ENCODE measurements at places on chromosomes 6 and 20.

- DNase-seq = no peak
These were observed 102.4 kb downstream of the F13A1 start for GRCh38 chr6:6217855-6218758.

DNA sequence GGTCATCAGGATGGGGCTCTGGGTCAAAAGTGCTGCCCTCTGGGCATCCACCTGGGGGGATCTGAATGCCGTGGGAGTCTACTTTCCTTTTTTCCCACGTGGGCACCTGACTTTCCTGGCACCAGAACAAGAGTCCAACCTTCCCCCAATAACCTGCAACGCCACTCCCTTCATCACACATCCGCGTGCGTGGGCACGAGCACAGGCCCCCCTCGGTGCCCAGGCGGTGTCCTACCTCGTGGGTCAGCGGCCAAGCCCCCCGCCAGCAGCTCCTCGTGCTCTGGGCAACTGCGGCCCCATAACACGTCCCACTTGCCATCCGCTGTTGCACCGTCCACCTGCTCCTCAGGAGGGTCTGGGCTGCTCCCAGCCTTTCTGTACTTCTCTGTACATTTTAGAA, 87.0 kb downstream of the YTHDF1 start:
- no peak for DNase-seq

DNA sequence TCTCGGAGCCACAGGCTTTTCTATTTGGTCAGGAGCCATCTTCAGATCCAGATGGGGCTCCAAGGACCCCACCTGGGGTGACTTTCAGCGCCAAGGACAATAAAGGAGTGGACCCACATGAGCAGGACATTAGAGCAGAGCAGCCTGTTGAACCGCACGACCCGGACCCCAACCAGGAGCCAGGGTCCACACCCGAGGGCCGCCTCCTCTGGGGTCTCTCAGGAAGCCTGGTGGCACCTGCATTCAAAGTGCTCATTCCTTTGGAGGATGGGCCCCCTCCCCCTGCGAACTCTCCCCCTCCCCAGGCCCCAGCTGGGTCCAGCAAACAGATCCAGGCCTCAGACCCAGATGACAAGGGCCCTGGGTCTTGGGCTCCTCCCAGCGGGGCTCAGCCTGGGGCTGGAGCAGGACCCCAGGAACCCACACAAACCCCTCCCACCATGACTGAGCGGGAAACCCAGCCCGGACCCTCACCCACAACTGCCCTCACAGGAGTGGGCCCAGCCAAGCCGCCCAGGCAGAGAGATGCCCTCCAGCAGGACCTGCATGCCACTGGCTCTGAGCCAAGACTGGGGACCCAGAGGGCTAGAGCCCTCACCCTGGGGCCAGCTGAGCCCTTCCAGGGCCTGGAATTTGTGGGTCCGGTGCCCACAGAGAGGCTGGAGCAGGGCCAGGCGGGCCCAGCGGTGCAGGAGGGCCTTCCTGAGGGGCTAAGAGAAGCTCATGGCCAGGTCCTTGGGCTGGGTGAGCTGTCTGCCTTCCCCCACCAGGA, 23.9 kb downstream of the RAB44 start:
- DNase-seq = no peak

DNA sequence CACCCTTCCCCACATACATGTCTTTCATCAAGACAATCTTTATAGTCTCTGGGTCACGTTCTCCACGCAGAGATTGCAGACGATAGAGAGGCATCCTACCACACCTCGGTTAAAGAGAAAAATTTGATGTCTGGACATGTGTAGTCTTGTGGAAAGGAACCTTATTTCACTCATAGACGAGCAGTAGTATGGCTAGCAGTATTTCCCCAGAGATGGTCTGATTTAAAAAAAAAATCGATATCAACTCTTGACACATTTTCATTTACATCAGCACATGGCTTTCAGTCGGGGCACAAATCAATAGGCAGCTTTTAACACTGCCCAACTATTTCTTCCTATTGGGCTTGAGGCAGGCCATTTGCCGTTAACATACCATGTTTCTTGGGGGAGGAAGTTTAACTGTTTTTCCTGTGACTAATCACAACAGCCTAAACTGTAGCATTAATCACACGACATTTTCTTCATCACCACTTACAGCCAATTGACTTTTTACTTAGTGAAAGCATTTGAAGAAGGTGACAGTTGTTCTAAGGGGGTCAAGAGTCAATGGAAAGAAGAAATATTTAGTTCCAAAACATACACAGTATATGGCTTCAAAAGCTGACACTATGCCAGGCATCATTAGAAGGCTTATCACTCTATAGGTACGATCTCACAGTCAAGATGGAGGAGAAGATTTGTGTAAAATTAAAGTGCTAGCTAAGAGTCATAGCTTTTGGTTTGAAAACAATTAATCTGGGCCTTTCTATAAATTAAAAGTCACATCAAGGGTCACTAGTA, 129.5 kb upstream of the HDAC2 start:
- peak; percentile 15 for DNase-seq

GRCh38 chr6:67594366-67594765, 1040.7 kb upstream of the ADGRB3 start:
- no peak for DNase-seq

GRCh38 chr20:37007898-37008649, 56.6 kb upstream of the SAMHD1 start:
- peak; percentile 13 for DNase-seq

DNA sequence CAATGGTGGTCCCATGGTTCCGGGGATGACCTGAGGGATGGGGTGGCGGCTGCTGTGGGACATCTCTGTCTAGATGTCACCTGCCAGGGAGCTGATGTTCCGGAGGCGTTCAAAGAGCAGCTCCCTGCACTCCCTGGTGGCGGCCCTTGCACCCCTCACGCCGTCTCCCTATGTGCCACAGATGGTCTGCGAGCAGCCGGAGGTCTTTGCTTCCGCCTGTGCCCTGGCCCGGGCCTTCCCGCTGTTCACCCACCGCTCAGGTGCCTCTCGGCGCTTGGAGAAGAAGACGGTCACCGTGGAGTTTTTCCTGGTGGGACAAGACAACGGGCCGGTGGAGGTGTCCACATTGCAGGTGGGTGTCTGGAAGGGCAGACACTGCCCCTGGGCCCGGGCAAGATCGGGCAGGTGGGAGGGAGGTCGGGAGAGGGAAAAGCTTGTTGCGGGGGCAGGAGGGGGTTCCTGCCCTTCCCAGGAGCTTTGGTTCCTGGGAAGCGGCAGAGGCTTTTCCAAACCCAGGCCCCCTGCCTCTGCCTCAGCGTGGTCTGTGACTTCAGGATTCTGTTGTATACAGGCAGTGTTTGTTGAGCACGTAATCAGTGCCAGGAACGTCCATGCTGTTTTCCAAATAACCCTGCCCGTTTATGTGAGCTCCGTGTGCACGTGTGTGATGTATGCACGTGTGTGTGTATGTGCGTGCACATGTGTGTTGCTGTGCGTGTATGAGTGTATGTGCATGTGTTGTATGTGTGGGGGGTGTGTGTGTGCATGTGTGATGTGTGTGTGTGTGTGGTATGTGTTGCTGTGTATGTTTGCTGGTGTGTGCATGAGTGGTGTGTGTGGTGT, 1.9 kb downstream of the NPEPL1 start:
- no peak for DNase-seq

GRCh38 chr20:41531518-41532275, 86.5 kb downstream of the CHD6 start:
- no peak for DNase-seq

- no peak for DNase-seq
These were observed 206.0 kb downstream of the ERMARD start for GRCh38 chr6:169957351-169957963.

- DNase-seq = no peak
These were observed 145.1 kb downstream of the CD24 start for GRCh38 chr6:106829451-106829850.

DNA sequence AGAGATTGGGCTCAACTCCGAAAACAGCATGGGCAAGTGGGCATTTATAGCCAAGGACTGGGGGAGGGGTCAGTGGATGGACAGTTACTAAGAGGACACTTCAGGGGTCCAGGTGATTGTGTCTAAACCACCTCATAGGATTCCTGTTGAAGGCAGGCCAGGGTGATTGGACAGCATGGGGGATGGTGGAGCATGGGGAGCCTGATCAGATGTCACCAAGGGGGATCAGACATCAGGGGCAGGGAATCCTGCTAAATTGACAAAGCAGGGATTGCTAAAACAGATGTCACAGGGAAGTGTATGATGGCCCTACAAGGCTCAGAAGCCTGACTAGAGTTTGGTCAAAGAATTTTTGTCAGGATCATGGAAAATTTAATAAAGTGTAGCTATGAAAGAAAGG, 2.4 kb upstream of the PYGB start:
- DNase-seq = no peak

DNA sequence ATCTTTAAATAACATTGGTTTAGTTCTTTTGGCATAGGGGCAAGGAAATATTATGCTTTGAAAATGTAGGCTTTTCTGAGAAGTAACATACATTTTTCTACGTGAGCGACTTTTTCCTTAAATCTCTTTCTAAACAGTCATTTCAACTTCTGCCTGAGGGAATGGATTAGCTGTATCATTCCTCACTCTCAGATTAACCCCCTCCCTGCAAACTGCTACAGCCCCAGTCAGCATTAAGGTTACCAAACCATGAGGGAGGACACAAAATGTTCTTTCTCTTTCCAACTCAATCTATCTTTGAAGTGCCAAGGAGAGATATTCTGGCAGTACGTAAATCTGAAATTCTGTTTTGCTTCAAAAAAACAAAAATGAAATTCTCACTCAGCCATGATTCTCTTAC, 231.3 kb upstream of the FLRT3 start:
- no peak for DNase-seq

- no peak for DNase-seq
These were observed 166.5 kb downstream of the TSHZ2 start for GRCh38 chr20:53138454-53139262.

DNA sequence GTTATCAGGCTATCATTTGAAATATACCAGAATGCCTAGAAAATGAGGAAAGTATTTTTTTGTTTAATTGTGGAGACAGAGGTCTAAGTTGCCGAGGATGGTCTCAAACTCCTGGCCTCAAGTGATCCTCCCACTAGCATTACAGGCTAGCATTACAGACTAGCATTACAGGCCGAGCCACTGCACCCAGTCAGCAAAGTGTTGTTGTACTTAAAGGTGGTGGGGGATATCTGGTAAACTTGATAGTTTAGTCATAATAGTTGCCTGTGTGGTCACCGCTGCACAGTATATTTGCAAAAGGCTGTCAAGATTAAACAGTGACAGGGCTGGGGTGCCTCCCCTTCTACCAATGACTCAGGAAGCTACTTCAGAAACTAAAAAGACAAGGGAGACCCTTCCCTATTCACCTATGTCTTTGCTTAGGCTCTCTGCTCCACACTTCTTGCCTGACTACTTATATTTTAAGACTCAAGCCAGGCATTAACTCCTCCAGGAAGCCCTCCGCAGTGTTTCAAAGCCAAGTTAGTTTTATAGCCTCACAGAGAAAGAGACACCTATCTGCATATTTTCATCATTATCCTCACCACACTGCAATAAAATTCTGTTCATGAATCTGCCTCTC, 3.1 kb upstream of the AKIRIN2 start:
- no peak for DNase-seq

GRCh38 chr6:52995913-52996645, 995 bp upstream of the GSTA4 start:
- DNase-seq = peak; percentile 90

- no peak for DNase-seq
These were observed 219.5 kb downstream of the SMOC2 start for GRCh38 chr6:168660400-168660945.

DNA sequence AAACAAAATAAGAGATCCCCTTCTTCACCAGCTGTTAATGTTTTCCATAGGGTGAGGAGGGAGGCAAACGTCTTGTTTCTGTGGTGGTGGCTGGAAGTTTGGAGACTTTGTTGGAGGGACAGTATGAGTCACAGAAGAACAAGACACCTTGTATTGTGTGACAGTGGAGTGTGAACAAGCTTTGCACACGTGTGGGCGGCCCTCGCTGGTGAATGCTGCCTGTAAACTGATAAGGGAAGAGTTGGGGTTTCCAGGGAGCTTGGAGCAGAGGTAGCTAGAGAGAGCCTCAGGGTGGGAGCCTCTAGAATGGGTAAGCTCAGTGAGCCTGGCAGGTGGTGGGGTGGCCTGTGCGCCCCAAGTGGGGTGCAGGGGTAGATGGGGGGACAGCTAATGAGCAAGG, 78.3 kb downstream of the ZDHHC14 start:
- no peak for DNase-seq

DNA sequence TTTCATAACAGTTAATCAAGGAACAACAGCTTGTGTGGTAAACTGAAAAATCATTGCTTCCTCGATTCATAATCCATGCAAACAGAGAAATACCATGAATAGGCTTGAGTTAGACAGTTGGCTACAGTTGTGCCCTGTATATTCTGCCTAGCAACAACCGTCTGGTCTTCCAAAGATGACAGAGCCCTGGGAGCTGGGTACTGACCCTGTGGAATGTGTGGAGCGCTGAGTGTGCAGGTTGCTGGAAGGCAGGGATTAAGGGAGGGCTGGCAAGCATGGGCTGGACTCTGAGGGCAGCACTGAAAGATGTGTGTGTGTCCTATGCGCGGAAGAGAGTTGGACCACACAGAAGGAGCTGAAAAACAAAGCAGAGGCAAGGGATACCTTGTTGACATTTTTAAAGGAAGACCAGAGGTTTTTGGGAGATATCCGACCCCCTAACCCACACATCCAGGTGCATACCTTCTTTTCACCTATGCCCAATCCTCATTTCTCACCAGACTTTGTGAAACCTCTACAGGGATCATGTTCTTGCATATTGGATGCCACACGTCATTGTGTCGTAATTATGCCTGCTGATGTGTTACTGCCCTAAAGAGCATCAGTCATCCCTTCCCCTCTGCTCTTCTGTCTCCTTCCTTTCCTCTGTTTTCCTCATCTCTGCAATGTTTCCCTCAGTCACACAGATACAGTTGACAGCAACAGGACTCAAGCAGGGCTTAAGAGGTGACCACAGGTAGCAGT, 58.2 kb upstream of the VGLL2 start:
- peak; percentile 43 for DNase-seq

GRCh38 chr20:4026093-4026601, 10.8 kb upstream of the RNF24 start:
- DNase-seq = peak; percentile 72

GRCh38 chr6:67248077-67248476, 1387.0 kb upstream of the ADGRB3 start:
- DNase-seq = no peak

- DNase-seq = no peak
These were observed 49.9 kb downstream of the PXDC1 start for GRCh38 chr6:3701631-3702030.

- no peak for DNase-seq
These were observed 76.1 kb downstream of the HCRTR2 start for GRCh38 chr6:55250400-55250799.

DNA sequence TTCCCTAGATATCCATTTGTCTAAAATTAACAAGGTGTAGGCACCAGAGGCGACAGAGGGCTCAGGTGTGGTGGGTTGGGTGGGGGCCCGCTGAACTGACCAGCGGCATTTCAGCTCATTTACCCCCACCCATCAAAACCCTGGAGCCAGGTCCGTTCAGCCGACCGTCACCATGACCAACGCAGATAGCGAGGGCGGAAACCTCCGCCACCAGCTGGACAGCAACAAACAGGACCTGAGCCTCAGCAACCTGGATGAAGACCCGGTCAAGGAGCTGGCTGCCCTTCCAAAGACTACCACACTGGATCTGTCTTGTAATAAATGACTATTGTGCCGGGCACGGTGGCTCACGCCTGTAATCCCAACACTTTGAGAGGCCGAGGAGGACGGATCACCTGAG, 120.8 kb upstream of the LGSN start:
- DNase-seq = no peak

Data from foreskin keratinocyte (primary cell).